Liver (tissue), 10 donors: ENCODE measurements at places on chromosomes 3 and 15.

DNA sequence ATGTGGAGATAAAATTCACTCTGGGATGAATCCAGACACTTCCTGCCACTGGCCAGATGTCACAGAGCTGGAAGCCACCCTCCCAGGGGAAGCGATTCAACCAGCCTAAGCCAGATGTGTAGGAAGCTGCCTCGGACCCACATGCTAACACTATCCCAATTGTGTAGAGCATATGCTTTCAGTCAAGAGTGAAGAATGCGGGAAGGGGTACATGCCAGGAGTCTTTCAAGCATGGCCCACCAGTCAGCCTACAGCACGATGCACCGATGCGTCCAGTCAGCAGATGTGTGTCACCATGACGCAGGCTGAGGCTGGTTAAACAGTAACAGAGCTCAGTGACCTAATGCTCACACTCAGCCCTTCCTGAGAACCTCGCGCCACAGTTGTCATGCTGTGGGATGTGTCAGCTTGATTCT, 38.8 kb upstream of the BNC1 start:
- no peak for DNase-seq

DNA sequence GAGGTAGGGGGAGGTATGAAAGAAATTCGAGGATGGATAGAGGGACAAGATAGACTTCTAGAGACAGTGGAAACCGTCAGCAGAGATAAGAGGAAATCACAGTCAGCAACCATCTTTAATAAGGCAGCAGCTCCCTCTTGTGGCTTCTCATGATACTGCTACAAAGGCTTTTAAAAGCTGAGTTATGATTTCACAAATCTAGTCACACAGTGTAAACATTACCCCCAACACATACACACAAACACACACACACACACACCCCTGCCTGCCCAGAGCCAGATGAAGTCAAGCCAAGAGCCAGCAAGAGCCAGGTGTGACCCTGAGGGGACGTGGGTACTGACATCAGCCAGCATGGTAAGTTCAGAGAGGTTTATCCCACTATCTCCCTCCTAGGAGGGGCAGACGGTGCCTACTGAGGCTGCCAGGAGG, 18.9 kb upstream of the TGM5 start:
- DNase-seq: peak; percentile 70

DNA sequence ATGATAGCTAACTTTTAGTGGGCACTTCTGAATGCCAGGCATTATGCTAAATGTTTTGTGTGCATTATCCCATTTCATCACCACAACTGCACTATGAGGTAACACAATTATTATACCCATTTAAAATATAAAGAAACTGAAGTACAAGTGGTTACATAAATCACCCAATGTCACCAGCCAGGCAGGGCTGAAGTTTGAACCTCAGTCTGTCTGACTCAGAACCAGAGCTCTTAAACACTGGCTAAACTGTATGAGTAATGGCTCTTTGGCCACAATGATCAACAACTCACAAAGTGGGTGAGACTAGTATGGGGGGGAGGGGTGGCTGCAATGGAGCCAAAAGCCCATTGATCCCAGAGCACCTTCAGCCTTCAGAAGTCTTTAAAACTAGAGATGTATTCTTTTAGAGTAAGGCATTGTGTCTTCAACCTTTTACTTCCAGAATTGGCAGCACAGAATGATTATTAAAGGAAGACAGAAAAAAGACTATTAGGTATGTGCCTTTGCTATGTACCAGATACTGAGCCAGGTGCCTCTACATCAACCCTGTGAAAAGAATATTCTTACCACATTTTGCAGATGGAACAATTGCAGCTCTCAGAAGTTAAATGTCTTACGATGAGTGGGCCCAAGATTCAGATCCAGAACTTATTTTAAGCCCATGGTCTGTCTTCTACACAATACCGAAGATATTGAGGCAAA, 166.9 kb downstream of the UACA start:
- DNase-seq: peak; percentile 5

DNA sequence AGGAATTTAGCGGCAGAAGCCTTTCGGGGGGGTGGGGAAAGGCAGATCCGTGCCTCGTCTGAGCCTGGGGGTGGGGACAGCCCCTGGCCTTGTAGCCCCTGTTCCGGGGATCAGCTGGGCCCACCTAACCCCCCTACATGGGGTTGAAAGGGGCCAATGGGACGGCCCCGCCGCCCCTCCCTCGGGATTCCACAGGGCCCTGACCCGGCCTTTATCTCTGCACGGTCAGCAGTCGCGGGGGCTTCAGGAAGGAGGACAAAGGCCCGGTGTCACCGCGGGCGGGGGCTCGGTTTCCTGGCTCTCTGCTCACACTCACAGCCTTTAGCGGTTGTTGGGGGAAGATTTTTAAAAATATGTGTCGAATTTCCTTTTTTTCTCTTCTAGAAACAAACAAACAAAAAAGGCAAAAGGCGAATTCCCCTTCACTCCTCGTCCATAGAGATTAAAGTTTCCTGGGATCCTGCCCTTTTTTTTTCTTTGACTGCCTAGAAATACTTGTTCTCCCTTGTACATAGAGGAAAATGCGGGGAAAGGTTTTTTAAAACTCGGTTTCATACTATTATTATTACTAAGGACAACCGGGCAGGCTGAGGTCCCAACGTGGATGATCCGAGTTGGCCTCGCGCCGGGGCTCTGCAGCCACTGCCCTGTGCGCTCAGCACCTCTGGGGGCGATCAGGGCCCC, 7.9 kb downstream of the FOXL2 start:
- no peak for DNase-seq

DNA sequence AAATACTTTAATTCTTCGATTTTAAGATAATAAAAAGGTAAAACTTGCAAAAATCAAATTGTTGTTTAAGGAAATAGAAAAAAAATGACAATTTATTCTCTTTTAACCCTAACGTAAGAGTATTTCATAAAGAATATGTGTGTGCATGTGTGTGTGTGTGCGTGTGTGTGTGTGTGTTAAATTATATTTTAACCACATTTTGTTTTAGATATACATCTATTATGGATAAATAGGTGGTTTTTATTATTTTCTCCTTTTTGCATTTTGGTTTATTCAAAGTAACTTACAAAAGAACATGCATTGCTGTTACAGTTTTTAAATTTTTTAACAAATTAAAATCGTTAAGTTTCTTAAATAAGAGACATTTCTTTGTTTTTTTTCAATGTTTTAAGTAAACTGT, 414.4 kb downstream of the NAALADL2 start:
- DNase-seq: no peak

DNA sequence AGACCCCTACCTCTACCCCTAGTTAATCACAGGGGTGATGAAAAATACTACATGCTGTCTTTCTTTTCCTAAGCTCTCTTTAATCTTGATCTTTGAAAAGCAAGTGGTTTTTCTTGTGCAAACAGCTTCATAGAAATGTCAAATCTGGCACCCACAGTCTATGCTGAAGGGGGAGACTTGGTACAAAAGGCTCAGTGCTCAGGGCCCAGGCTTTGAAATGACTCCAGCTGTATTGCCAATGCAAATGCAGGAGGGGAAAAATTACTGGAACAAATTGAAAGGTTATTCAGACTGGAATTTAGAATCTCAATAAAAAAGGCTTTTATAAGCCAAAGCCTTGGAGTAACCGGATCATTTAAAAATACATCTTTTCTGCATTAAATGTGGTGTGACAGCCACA, 223.9 kb downstream of the LRTM1 start:
- DNase-seq: no peak

DNA sequence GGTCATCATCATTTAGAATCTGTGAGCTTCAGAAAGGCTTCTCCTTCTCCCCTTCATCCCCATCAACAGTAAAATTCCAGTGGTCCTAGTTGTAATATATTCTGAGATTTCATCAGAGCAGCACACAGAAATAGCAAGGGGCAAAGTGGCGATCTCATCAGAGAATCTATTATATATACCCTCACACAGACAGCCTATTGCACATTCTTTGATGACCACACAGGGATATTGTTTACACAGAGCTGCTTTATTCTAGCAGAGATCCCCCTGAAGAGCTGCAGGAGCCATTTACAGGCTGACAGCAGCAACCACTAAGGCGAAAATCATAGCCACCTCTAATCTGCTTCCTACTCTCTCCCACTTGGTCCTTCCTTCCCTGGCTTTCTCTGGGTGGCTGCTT, 42.0 kb upstream of the CRBN start:
- no peak for DNase-seq

- DNase-seq: no peak
These were observed 4.9 kb downstream of the ABHD17C start for GRCh38 chr15:80699981-80700380.

DNA sequence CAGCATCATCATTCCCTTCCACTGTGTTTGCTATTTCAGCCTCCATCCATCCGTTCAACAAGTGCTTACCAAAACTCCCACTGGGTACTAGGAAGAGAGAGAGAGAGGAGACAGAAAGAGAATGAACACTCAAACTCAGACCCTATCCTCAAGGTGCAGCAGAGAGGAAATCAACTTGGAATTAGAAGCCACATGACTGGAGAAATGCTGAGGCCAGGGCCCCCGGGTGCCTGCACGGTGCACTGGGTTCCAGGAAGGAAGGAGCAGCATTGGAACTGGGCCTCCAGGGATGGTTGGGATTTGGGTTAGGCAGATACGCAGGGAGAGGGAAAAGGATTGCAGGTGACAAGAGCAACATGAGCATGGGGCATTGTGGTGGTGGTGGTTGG, 30.0 kb downstream of the CORO2B start:
- no peak for DNase-seq

DNA sequence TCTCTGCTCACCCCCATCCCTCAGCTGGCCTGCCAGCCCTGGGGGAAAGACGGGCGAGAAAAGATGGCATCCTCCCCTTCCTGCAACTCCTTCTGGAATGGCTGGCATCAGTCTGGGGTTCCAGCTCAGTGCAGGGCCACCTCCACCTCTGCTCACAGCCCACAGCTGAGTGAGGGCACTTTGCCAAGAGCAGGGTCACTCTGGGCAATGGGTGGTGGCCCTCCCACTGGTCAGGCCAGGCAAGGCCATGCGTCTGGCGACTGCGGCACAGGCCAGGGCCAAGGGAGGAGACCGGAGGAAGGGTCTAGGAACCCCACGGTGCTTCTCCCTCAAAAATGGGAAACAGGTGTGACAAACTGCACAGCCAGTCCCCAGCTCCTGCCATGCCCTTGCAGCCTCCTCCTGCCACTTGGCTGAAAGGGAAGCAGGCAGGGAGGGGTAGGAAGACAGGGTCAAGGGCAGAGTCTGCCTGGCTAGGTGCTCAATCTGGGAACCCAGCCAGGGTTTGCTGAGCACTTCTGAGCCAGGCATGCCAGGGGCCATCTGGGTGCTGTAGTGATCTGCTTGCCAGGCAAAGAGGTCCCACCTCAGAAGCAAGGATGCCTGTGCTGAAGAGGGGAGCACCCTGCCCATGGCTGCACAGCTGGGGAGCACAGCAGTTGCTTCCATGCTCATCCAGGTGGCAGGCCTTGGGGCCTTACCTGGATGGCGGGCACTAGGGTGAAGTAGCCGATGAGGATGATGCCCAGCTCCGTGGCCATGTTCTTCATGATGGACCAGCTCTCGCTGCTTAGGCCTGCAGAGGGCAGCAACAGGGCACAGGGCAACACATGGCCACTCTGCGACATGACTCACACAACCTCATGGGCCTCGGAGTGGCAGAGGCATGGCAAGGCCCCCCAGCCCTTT, 41.2 kb downstream of the PTPN23 start:
- DNase-seq: no peak

DNA sequence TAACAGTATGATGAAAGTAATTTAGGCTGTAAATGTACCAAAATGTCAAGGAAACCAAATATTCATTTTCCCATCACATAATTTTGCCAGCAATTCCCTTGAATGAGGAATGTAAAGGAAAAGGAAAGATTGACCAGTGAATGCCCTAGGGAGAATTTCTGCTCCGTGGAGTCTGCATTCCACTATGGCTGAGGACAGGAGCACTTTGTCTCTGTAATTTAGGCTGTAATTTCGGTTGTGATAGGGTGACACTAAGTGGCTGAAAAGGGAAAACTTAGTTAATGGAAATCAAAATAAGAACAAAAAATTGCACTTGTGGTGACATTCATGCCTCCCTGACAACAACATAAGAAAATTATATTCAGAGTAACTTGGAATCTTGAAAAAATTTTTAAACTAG, 8.3 kb upstream of the TMEM207 start:
- no peak for DNase-seq

GRCh38 chr15:60551781-60552161, 72.8 kb upstream of the ICE2 start:
- DNase-seq: no peak

DNA sequence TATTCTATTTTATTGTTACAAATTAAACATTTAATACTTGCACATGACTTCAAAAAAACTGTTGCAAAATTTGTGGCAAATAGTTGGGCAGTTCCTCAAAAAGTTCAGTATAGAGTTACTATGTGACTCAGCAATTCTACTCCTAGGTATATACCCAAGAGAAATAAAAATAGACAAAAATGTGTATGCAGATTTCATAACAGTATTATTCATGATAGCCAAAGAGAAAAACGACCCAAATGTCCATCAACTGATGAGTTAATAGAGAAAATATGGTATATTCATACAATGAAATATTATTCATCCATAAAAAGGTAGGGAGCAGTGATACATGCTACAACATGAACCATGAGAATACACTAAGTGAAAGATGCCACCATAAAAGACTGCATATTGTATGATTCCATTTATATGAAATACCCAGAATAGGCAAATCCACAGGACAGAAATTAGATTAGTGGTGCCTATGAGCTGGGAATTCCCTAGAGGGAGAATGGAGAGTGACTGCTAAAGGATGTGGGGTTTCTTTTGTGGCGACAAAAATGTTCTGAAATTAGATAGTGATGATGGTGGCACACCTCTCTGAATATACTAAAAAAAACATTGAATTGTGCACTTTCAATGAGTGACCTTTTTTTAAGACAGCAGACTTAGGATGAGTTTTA, 31.6 kb upstream of the CLASP2 start:
- DNase-seq: no peak

DNA sequence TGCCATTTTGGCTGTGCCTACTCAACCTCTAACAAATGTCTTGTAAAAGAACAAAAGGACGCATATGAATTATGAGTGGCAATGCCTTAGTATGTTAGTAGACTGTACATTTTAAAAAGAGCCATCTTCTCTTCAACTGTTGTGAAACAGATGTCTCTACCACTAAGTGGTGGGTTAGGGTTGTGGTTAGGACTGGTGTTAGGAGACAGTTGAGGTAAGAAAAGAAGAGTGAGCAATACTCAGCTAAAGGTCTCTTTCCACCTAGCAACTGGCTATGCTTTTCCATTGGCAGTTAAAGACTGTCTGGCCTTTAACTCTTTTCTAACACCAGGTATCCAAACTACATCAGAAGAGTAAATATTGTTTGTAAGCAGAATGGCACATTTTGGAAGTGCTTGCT, 221.7 kb upstream of the TBC1D5 start:
- no peak for DNase-seq
